ENCODE measurements at places on chromosomes 1 and 21.

DNA sequence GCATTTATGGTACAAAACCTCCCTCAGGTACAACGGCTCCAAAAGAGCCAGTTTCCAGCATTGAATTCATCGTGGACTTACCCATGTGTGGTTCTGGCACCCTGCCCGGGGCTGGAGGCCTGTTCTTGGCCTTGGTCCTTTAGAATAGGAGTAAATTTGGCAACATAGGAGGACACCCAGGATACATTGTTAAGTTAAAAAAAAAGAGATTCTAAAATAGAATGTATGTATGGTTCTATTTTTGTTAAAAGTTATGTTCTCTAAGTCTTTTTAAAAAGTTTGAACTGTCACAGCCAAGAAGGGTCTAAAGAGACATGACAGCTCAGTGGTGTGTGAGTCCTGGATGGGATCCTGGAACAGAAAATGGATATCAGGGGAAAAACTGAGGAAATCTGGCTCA lies 25.9 kb downstream of the EPHX1 start:
- no peak for DNase-seq

GRCh38 chr1:234270581-234271242 lies 102.5 kb upstream of the COA6 start:
- no peak for DNase-seq

GRCh38 chr1:217539510-217539909 lies 91.4 kb downstream of the GPATCH2 start:
- DNase-seq, result no peak

DNA sequence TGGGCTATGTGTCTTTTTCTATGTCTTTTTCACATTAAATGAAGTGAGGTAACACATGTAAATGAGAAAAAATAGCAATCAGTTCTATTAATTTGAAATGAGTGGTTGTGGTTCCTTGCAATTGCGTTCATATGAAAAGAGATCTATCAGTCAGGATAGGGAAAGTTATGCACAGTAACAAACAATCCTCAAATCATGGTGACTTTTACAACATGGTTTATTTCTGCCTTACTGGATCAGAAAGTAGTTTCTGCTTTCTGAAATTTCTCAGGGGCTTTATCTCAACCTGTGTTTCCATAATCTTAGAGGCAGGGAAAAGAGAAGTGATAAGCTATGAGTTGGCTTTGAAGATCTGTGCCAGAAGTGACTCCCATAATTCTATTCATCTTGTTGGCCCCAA lies 39.0 kb downstream of the DOP1B start:
- DNase-seq, result no peak

All from CD4-positive, alpha-beta T cell (primary cell).